CD4-positive, alpha-beta memory T cell (primary cell): ENCODE measurements at places on chromosomes 5 and 9. TPM values are rescaled to one million over a fixed set of nuclear protein-coding genes. Genes with fewer than 3 reads are reported as not detected.

Gene ZNF454
- 0.14 TPM for total RNA-seq

Gene CDX1
- not detected for total RNA-seq

Gene TUSC1
- not detected for total RNA-seq

Gene SOHLH1
- total RNA-seq: not detected

Gene PRELID1
- 72.1 TPM for total RNA-seq

Gene WNT8A
- total RNA-seq: not detected

Gene KIF20A
- total RNA-seq: not detected

Gene KLHL3
- total RNA-seq: 25.9 TPM

Gene CCL28
- 14.6 TPM for total RNA-seq

Gene LRRTM2
- total RNA-seq: not detected

Gene MOB3B
- 0.53 TPM for total RNA-seq

Gene GIN1
- 14.8 TPM for total RNA-seq

Gene PCDHB14
- 0.14 TPM for total RNA-seq

Gene IFNK
- total RNA-seq: not detected

Gene MEF2C
- total RNA-seq: 0.12 TPM

Gene ANXA2R
- 43.4 TPM for total RNA-seq

Gene PAEP
- not detected for total RNA-seq

Gene OBP2B
- not detected for total RNA-seq

Gene DIPK1B
- not detected for total RNA-seq

Gene HAVCR2
- total RNA-seq: 4.5 TPM

Gene NRG2
- total RNA-seq: 0.11 TPM

Gene SUSD3
- total RNA-seq: 63.7 TPM
